ENCODE measurements at places on chromosomes 11 and 22.

DNA sequence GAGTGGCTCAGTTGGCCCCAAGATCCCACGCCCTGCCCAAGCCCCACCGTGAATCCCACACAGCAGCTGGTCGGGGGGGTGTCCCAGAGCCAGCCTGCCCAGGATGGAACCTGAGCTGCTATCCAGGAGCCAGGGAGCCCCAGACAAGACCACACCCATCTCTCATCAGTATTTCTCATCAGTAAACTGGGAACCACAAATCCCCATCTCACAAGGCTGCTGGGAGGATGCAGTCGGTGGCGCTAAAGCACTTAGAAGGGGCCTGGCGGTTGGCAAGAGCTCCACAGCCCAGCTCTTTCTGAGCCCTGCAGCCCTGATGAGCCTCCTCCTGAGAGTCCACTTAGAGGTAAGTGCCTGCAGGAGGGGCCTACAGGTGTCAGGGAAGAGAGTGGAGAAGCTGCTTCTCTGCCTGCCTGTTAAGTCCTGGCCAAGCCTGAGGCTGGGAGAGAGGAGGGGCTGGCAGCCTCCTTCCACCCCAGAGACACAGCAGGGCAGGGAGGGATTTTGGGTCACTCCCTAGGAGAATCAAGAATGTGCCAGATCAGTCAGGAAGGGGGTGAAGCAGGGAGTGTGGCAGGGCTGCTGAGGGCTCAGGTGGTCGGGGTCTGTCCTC, 6.1 kb downstream of the FADS3 start:
- DNase-seq = no peak

GRCh38 chr11:20036626-20037335, 123.5 kb downstream of the DBX1 start:
- no peak for DNase-seq

GRCh38 chr11:86941871-86942599, 13.2 kb downstream of the FZD4 start:
- DNase-seq = peak; percentile 52

DNA sequence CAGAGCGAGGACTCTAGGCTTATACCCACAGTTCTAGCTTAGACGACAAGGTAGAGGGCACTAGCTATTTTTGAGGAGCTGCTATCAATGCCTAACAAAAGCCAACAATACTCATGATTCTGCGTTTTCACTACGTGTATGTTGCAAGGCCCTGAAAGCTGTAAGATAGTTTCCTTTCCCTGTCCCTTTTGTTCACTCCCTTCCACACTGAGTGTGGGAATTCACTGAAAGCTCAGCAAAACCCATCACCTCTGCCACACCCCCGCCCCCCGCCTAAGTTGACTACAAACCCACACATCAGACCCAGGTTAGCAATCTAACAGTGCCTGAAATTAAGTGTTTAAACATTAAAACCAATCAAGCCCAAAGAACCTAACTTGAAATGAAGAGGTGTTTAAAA, 6.2 kb upstream of the LDLRAD3 start:
- no peak for DNase-seq

GRCh38 chr11:48124880-48125279, 91.7 kb upstream of the OR4B1 start:
- no peak for DNase-seq

DNA sequence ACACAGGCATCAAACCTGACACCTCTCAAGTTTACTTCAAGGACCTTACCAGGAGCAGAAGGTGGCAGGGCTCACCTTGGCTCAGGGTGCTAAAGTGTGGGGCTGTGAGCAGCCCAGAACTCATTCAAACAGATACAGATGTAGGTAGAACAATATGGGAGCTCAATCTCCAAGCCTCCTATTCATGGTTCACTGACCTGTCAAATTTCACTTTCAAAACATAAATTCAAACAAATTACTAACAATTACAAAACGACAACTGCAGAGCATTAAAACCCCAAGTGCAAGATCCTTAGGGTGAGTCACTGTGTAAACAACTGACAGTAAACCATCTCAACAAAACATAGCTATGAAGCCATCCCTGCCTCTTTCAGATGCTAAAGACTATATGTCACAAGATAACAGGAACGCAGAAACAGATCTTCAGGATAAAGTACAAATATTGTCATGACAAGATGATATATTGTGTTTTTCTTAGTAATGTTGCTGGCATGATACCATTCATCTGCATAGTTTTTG, 303.5 kb upstream of the ANO3 start:
- peak; percentile 45 for DNase-seq
